Fibroblast of lung (primary cell): ENCODE measurements at places on chromosomes 4 and X. TPM values are rescaled to one million over a fixed set of nuclear protein-coding genes. Genes with fewer than 3 reads are reported as not detected.

Gene COL4A5
- 54.7 and 55.7 TPM in 2 replicates for total RNA-seq

Gene CXCL1
- 1.5 and 2.3 TPM in 2 replicates for total RNA-seq

Gene LIMCH1
- total RNA-seq = 2.8 and 6.2 TPM in 2 replicates

Gene BEX1
- not detected in 2 replicates for total RNA-seq

Gene NXF2
- not detected in 2 replicates for total RNA-seq

Gene PABPC1L2B
- not detected in 2 replicates for total RNA-seq

Gene NAA11
- not detected in 2 replicates for total RNA-seq

Gene NHSL2
- 4.1 and 9.7 TPM in 2 replicates for total RNA-seq

Gene MXRA5
- total RNA-seq = 11.0 and 40.3 TPM in 2 replicates

Gene ABLIM2
- 0.26 and 0.66 TPM in 2 replicates for total RNA-seq

Gene S100P
- total RNA-seq = not detected in 2 replicates

Gene CC2D2A
- total RNA-seq = 26.5 and 30.9 TPM in 2 replicates
